A549 treated with DMSO at 1 μM for 4 hours (cell line): ENCODE measurements at places on chromosomes 5 and 9. TPM values are rescaled to one million over a fixed set of nuclear protein-coding genes. Genes with fewer than 3 reads are reported as not detected.

CYLC2 gene
- not detected in 5 replicates for total RNA-seq

LHX6 gene
- total RNA-seq = 0.30 to 0.41 TPM (median 0.40 TPM) in 5 replicates

AJM1 gene
- total RNA-seq = 3.2 to 4.8 TPM (median 3.8 TPM) in 5 replicates

UHRF2 gene
- 21.7 to 35.9 TPM (median 32.4 TPM) in 5 replicates for total RNA-seq

LIX1 gene
- total RNA-seq = not detected in 5 replicates

IL5 gene
- not detected in 5 replicates for total RNA-seq

ANKRD34B gene
- total RNA-seq = 0.03 to 0.09 TPM (median 0.05 TPM) in 4 of 5 replicates, not detected in the other

TRAF2 gene
- total RNA-seq = 42.4 to 76.5 TPM (median 63.8 TPM) in 5 replicates

TMEFF1 gene
- total RNA-seq = 0.69 to 1.5 TPM (median 1.1 TPM) in 5 replicates

FAM200C gene
- total RNA-seq = 1.3 to 2.7 TPM (median 2.5 TPM) in 5 replicates

PCDHGB3 gene
- total RNA-seq = 0.19 to 0.37 TPM (median 0.31 TPM) in 5 replicates

EIF4E1B gene
- not detected in 5 replicates for total RNA-seq

ASPN gene
- total RNA-seq = not detected in 5 replicates

KIF20A gene
- 43.0 to 53.6 TPM (median 47.9 TPM) in 5 replicates for total RNA-seq

WDR36 gene
- 15.5 to 22.0 TPM (median 19.4 TPM) in 5 replicates for total RNA-seq

TRIM7 gene
- total RNA-seq = 26.8 to 44.6 TPM (median 39.3 TPM) in 5 replicates

SLC1A3 gene
- total RNA-seq = not detected in 5 replicates

COL15A1 gene
- 0.17 to 0.48 TPM (median 0.34 TPM) in 5 replicates for total RNA-seq

ACOT12 gene
- total RNA-seq = 0.06 TPM in 1 of 5 replicates, not detected in the others

NUTM2F gene
- total RNA-seq = not detected in 5 replicates

OTULINL gene
- total RNA-seq = 4.4 to 6.1 TPM (median 5.6 TPM) in 5 replicates

PDZD2 gene
- 0.05 to 0.84 TPM (median 0.15 TPM) in 5 replicates for total RNA-seq

SPINK7 gene
- total RNA-seq = not detected in 5 replicates
